ENCODE measurements at places on chromosomes 2 and 18. TPM values are rescaled to one million over a fixed set of nuclear protein-coding genes. Genes with fewer than 3 reads are reported as not detected.

GRCh38 chr2:216535454-216535995 lies 36.9 kb downstream of the RPL37A start:
- DNase-seq = no peak

DNA sequence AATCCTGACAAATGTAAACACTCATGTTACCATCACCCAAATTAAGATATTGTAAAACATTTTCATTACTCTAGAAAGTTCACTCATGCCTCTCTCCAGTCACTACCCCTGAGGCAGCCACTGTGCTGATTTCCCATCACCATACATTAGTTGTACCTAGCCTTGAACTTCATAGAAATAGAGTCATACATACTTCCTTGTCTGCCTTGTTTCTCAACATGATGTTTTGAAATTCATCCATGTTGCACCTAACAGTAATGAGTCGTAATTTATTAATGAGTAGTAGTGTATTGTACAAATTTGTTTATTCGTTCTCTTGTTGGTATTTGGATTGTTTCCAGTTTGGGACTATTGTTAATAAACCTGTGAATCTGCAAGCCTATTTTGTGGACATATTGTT lies 49.0 kb upstream of the TWSG1 start:
- no peak for DNase-seq

DNA sequence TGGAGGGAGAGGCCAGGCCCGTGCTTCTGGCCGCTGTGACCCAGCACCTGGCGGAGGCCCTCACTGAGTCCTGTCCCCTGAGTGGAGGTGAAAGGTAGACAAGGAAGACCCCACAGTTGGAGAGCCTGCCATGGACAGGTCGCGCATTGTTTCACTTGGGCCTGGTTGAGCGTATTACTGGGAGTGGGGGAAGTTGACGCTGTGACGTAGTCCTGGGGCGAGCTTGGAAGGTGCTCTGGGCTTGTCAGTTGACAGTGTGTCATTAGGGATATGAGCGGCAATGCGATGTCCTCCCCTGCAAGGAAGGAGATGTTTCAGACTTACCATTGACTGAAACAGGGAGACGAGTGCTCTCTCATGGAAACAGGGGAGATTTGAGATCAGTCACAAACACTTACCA lies 127.1 kb downstream of the SH3RF3 start:
- DNase-seq = peak; percentile 64

GRCh38 chr2:234672498-234673150 lies 175.7 kb upstream of the ARL4C start:
- DNase-seq = no peak

- no peak for DNase-seq
These were observed 112.1 kb upstream of the SIX2 start for GRCh38 chr2:45121236-45121927.

- no peak for DNase-seq
These were observed at the start of gene HOXD13 for GRCh38 chr2:176092270-176093144. HOXD13 (plus strand) TSS chr2:176092721; CDS start chr2:176092891, 170 bp downstream.

- no peak for DNase-seq
These were observed 18.0 kb upstream of the ATIC start for GRCh38 chr2:215293879-215294278.

Gene TBR1
- not detected for total RNA-seq

Gene TNS1
- total RNA-seq = 449 TPM

GRCh38 chr2:113879457-113879856 lies 10.4 kb upstream of the ACTR3 start:
- DNase-seq = no peak

DNA sequence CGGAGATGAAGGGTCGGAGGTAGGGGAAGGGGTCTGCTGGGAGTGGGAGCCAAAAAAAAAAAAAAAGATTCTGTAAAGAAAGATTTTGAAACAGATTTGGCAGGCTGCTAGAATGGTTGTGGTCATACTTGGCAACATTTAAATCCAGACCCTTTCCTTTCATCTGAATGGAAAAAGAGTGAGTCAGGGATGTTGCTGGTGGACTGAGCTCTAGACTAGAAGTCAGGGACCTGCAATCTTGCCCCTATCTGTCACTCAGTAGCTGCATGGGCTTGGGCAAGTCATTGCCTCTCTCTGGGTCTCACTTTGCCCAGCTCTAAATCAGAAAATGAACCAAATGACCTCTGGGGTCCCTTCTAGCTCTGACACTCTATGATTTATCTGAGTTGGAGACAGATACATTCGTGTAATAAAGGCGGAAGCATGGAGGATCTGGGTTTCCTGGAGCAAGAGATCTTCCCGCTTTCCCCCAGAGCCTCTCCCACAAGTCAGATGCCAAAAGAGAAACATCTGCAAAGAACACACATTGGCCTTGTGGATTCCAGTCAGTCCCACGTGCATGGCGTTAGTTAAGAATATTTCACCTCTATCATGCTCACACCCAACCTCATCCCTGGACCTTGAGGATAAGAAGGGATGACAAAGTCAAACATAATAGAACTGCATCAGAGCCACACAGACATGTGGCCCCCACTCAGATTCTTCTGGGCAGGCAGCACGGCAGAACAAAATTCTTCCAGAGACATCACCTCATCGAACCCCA lies 58.5 kb downstream of the ADD2 start:
- DNase-seq = peak; percentile 59

DNA sequence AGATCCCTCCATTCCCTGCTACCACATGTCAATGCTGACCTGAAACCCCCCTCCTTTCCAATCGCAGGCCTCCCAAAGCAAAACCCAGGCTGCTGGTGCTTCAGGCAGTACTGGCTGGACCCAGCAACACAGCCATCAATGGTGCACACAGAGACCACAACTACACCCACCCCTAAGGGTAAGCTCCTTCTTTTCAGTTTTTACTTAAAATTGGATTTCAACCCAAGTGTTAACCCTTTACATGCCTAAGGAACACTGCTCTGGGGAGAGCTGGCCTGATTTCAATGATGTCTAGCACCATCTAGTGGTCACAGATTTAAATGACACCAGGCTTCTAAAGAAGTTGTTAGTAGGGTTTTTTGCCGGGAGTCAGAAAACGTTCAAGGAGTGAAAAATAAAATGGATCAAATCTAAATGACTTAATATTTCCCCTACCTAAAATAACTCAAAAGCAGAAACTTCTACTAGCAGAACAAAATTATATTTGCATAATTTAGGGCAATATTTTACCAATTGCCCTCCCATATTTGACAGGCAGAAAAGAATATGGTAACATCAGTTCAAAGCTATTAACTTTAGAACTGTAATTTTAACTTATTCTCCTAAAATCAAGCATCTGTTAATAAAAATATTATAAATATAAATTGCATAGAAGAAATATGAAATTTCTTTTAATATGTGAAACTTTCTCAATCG lies 24.6 kb downstream of the FECH start:
- no peak for DNase-seq

DNA sequence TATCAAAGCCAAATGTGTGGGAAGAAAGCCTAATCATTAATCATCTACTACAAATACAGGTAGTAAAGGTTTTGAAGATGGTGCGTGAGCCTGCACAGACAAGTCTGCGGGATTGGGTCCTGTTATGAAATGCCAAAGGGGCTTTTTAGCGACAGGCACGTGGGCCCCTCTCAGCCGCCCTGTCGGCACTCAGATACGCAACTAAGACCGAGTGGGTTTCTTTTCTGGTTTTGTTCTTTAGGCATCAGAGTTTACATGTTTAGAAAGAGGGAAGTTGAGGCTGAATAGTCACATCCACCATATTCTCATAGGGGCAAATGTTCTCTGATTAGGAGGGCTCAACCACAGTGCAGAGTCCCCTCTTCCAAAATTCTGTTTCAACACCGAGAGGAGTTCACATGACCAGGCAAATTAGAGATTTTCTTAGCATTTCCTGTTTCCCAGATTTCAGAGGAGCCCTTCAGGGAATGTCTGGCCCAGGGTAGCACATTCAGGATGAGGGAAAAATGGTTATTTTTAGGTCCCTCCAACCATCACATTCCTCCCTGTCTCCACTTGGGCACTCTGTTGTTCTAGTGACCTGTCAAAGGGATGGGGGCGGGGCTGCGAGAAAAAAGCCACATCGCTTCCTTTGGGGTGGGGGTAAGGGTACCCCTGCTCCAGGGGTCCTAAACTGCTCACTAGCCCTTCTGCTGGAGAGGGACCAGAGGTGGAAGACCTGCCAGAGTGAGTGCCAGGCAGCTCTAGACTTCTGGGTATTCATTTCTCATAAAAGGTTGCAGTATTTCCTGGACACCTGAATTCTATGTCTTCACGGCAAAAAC lies 159.2 kb downstream of the BCL2 start:
- DNase-seq = no peak

Gene NYAP2
- total RNA-seq = not detected

DNA sequence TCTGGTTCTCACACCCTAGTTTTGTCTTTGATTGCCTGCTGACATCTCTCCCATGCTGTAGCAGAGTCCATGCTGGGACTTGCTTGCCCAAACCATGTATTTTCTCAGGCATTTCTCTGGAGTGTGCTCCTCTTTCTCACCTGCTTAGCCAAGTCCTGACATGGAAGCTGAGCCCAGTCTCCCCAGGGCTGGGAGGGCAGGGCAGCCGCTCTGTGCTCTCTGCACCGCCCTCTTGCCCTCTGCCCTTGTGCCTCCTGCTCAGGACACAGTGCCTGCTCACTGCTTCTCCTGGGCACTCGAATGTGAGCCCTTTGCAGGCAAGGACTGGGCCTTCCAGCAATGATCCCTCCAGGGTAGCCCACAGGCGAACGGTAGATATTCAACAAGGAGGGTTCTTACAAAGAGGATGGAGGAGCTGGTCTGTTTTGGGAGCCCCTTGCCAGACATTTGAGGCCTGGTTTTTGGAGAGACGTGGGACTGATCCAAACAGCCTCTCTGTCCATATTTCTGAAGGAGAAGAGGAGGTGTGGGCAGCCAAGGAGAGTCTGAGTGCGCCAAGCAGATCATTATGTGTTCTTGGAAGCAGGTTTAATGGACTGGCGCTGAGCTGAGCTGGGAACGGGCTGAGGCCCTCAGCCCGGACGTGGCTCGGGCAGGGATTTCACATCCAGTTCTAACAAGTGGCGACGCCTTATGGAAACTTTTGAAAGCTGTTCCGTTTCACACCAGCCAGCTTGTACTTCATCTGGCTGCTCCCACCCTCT lies 4.0 kb downstream of the SLC14A2 start:
- DNase-seq = no peak

DNA sequence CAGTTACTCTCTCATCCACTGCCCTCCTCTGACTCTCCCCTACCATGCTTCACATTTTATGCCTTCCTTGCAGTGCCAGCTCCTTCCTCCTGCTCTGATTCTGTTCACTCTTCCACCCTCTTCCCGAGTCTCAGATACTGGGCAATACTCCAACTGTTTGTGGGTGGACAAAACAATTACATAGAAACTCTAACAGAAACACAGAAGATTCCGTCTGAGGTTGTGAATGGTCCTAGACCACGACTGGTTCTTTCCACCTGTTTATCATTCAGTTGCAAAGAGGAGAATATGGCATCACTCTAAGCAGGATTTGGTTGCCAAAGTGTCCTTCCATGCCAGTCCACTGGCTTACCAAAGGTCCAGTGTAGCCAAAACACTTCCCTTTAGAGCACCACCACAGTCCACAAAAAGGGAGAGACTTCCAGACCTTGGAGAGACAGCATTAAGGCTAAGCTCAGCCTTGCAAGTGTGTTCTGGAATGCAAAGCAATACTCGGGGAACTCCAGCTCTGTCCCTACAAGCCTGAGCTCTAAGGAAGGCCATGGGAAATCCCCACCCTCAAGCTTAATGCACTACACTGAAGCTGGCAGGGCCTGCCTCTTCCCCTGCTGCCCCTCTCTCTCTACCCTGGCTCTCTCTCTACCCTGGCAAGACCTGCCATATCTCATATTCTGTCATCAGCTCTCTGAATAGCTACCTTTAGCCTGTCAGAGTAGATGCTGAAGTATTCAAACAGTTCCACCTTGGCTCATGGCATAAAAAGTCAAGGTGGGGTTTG lies 33.6 kb upstream of the RND3 start:
- DNase-seq = no peak

- DNase-seq = no peak
These were observed 2.3 kb upstream of the TFCP2L1 start for GRCh38 chr2:121287146-121287798.

DNA sequence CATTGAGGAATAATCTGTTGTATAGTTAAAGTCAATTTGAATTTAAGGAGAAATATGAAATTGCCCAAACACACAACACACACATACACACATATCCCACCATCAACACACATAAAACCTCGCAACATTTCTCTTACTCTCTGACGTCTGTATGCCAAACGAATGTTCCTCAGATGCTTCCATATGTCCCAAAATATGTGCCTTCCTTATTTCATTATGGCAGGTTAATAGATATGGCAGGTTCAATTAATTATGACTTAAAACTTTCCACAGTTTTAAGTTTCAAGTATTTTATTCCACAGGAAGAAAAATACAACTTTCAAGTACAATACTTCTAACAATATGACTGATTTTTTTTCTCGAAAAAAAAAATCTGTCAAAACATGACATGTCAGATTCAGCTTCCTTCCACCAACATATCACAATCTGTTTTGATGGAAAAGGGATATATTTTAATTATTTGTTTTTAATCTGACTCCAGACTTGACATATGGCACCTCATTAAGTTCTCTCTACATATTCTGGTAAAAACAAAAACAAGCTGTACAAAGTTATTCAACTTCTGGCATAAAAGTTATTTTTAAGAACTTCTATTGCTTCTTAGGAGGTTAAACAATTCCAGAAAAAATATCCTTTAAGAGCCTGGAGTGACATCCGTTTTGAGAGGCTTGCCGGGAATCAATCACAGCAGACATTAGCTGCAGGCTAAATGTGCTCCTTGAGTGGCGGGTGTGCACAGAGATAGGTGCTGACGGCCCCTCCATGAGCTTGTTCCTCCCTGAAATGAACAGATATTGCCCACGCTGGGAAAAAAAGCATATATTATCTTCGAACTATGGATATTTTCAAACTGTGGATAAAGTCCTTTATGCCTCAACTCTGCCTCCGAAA lies 812.7 kb downstream of the DCDC2C start:
- DNase-seq = no peak

DNA sequence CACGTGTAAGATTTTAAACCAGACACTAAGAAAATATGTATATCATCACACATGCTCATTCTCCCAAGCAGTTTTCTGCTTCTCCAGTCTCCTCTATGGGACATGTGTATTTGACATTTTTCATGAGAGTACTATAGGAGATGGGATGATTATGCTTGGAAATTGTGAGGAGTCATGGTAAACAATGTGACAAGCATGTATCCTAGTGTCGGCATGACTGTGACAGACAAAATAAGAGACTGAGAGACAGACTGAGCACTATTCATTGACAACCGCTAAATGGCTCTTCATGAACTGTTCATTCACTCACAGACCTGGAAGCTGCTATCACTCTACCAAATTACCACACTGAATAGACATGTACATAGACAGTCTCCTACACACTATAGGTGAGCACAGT lies 127.1 kb downstream of the VWC2L start:
- no peak for DNase-seq

DNA sequence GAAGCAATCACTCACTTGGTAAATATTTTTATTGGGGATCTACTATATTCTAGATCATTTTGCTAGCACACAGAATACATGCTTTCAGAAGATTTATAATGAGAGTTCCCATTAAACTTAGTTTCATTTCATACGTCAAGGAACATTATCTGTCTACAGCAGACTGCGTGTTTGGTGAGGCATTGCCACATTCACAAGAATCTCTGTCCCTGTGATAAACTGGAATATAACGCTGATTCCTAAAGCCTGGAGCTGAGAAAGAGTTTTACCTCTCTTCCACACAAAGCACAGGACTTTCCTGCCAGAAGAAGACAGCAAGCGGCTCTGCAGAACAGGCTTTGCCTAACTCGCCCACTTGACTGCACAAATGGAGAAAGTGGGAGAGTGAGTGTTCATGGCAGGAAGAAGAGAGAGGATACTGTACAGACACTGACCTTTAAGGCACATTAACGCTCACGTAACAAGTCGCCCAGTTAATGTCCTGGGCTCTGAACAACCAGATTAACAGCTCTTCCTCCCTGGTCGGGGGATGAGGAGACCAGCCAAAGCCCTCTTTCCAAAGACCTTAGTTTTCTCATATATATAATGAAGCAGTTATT lies 356.2 kb downstream of the GPD2 start:
- DNase-seq = no peak

Data from mesenteric fat pad (tissue), 1 donor.